ENCODE measurements at places on chromosomes 13 and 19.

DNA sequence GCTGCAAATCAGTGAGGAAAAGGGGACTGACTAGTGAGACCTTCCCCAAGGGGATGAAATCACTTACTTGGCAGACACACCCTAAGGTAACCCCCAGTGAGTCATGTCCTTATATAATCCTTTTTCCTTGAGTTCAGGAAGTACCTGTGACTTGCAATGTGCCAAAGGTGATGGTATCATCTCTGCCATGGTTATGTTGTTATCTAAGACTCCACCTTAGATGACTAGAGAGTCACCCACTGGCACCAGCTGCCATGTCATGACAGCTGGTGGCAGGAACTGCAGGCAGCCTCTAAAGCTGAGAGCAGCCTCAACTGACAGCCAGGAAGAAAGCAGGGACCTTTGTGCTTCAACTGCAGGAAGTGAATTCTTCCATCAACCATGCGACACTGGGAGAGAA lies 12.5 kb downstream of the PBX4 start:
- no peak for DNase-seq

- DNase-seq: no peak
Measured at GRCh38 chr19:27777726-27778125, 1435.2 kb downstream of the UQCRFS1 start.

DNA sequence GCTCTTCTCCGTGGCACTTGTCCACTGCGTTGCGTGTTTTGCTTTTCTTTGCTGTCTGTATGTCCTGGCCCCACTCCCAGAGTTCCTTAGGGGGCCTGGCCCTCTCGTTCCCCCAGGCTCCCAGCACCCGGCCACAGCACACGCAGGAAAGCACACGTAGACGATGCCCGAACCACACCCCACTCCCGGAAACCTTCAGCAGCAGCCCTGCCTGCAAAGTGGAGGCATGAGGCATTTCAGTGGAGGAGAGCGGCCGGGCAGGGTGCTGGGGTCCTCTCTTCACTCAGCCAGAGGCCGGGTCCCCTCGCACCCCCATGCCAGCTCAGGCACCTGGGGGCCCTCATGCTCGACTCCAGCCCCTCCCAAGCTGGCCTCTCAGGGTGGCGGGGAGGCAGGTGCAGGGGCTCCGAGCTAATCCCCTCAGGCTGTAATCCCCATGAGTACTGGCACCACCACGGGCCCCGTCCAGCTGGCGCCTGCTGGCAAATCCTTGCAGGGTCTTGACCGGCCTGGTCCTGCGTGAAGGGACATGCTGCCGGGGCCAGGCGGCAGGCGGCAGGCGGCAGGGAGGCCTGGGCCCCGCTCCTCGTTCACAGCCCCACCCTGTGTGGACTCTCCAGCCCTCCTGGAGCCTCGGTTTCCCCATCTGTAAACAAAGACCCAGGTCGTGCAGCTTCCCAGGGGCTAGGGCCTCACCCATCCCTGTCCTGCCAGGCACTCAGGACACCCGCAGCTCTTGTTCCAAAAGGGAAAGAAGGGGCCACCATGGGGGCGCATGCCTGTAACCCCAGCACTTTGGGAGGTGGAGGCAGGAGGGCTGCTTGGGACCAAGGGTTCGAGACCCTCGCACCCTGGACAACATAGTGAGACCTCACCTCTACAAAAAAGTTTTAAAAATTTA lies 7.0 kb downstream of the PIP5K1C start:
- no peak for DNase-seq

DNA sequence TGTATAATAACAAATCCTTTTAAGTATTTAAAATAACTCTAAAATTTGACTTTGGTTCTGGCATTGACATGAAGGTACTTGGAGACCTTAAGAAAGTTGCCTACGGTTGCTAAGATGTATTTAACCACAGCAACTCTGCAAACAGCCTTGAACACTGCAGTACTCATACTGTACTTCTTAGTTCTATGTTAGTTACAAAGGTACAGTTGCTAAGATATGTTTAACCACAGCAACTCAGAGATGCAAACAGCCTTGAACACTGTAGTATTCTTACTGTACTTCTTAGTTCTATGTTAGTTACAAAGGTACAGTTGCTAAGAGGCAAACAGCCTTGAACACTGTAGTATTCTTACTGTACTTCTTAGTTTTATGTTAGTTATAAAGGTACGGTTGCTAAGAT lies 268.3 kb upstream of the MIR17HG start:
- DNase-seq: no peak

GRCh38 chr19:48606463-48607358 lies at the start of gene SPACA4:
TSS of gene SPACA4 (plus strand) at chr19:48606742. CDS start at chr19:48606979, 237 bp downstream.
- no peak for DNase-seq

GRCh38 chr13:111902726-111903125 lies 164.2 kb upstream of the SOX1 start:
- no peak for DNase-seq

- peak; percentile 26 for DNase-seq
Measured at GRCh38 chr13:99150575-99151361, 49.9 kb upstream of the UBAC2 start.

DNA sequence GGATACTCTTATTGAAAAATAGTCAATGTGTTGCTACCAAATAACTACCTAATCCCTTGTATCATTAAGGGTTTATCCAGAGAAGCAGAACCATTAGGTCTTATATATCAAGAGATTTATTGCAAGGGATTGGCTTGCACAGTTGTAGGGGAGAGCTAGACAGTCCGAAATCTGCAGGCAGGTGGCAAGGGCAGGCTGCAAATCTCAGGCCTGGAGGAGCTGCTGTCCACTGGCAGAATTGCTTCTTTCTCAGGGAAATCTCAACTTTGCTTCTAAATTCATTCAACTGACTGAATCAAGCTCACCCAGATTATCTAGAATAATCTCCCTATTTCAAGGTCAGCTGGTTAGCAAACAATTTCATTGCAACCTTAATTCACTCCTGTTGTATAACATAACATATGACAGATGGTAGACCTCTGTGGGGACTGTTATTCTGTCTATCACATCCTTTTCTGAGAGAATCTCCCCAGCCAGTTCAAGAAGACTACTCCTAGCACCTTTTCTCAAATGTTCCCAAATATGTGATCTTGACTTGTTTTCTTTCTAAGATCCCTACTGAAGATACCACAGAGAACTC lies 194.2 kb downstream of the NHLRC3 start:
- no peak for DNase-seq

DNA sequence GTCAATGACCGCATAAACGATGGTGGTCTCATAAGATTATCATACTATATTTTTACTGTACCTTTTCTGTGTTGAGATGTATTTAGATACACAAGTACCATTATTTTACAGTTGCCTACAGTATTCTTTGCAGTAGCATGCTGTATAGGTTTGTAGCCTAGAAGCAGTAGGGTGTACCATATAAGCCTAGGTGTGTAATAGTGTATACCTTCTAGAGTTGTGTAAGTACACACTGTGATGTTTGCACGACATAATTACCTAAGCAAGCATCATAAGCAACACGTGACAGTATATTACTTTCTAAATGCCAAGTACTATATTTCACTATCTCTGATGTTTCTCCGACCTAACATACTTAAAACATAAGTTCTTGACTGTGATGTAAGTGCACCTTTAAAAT lies 2.7 kb downstream of the LPAR6 start:
- no peak for DNase-seq

GRCh38 chr19:679418-680286 lies 3.5 kb downstream of the FSTL3 start:
- no peak for DNase-seq

DNA sequence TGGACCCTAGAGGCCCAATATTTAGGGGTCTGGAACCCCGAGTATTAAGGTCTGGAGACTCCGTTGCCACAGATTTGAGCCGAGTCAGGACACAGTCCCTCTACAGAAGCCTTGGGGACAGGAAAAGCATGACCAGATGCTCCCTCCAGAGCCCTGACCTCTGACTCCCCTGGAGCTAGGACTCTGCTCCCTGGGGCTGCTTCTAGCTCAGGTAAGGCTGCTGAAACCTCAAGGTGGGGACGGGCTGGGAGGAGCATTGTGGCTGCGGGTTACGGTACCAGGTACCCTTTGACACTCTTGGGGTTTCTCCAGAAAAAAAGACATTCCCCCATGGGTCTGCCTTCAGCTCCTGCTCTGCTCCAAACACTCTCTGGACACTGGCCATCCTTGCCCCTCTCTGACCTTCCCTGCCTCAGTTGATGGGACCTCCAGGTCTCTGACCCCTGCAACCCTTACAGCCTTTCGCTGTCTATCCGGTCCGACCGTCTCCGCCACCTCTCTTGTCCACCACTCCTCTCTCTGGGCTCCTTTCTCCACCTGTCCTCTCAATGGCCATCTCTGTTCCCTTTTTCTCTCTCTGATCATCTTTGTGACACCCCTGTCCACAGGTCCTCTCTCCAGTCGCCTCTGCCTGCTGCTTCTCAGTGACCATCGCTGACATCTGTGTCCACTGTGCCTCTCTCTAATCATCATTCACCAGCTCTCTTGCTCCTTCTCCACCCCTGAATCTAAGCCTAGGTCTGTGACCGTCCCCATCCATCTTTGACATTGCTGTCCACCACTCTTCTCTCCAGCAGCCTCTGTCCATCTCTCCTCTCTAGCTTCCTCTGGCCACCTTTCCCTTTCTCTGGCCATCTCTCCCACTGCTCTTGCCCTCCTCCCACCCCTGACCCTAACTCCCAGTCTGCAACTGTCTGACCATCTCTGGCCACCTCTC lies 1.4 kb downstream of the LRFN3 start:
- DNase-seq: no peak

DNA sequence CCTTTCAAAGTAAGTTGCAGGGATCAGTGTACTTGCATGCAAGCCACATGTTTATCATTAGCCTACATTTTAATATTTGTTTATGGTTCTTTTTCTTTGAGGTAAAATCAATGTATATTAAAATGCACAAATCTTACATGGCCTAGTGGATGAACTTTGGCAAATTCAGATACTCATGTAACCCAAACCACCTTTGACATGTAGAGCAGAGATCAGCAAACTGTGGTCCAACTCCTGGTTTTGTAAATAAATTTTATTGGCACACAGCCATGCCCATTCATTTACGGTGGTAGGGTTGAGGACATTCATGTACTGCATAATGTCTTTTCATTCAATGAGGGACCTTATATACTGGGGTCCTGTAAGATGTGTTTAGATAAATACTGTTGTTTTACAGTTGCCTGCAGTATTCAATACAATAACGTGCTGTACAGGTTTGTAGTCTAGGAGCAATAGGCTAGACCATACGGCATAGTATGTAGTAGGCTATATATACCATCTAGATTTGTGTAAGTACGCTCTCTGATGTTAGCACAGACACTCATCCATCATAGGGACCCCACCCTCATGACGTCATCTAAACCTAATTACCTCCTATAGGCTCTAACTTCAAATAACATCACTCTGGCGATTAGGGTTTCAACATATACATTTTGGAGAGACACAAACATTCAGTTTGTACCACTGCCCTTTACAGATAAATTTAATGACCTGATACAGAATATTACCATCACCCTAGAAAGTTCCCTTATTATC lies 5.7 kb downstream of the NDFIP2 start:
- no peak for DNase-seq

- DNase-seq: no peak
Measured at GRCh38 chr13:43515531-43515930, 271.2 kb downstream of the ENOX1 start.

GRCh38 chr13:91660076-91660415 lies 261.6 kb downstream of the GPC5 start:
- DNase-seq: no peak

- no peak for DNase-seq
Measured at GRCh38 chr13:29465741-29466293, 129.7 kb downstream of the SLC7A1 start.

GRCh38 chr13:51007216-51007615 lies 97.6 kb downstream of the RNASEH2B start:
- no peak for DNase-seq

GRCh38 chr13:101465877-101466276 lies 13.4 kb downstream of the ITGBL1 start:
- DNase-seq: no peak

DNA sequence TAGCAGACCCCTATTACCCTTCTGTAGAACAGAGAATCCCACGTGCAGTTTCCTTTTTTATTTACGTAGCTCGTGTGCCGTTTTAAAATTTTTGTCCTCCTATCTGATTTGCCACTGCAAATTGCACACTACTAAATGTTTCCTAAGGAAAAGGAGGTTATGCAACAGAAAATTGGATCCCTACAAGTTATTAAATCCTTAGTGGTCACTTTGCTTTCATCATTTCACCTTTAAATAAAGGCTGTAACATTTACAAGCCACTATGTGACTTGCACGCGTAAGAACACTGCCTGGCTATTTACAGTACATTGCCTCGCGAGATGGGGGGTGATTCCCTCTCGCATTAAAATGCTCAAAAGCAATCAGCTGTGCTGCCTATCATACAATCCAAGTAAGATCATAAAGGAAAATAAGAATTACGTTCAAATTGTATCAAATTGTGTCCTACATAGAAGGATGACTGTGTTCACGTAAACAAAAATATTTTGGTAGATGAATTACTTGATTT lies 525.6 kb downstream of the SUCLA2 start:
- DNase-seq: no peak

DNA sequence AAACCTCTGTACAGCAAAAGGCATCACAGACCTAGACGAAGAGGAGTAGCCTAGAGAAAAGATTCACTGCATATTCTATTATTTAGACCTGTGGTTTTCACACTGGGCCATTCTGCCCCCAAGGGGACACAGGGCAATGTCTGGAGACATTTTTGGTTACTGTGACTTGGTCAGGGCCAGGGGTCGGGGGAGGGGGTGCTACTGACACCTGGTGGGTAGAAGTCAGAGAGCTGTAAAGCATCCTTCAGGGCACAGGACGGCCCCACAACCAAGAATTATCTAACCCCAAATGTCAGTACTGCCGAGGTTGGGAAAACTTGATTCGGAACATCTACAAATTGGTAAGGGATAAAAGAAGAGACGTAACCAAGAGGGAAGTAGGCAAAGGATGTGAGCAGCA lies 11.3 kb downstream of the ELAVL1 start:
- DNase-seq: no peak

- DNase-seq: no peak
Measured at GRCh38 chr13:27559719-27560118, 60.6 kb downstream of the LNX2 start.

GRCh38 chr13:98216135-98216565 lies 39.1 kb upstream of the RNF113B start:
- no peak for DNase-seq

- DNase-seq: no peak
Measured at GRCh38 chr19:17292301-17293074, 10.7 kb downstream of the ABHD8 start.

Data from HS-27A (cell line).